ENCODE measurements at places on chromosomes 3 and 15.
A peak's percentile ranks its signal among the peaks of the same experiment; 100 is the strongest.

DNA sequence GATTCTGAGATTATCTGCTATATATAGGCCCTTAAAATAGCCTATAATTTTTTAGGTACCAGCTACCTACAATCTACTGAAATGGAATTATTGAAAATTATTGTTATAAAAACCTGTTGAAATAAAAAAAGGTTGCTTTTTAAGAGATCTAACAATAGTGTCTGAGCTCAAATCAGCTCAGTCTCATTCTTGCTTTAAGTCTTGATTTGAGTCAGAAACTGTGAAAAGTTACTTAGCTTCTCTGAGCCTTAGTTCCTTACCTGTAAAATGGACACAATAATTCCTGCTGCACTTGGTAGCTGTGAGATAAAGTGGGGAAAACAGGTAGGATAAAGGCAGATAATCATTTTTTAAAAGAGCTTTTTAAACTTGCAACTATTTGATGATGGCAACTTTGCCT is 118.8 kb upstream of the UBE2E2 start:
- DNase-seq = no peak

GRCh38 chr3:36911990-36912804 is 32.7 kb downstream of the TRANK1 start:
- peak; percentile 63 for DNase-seq

- DNase-seq = no peak
Observed at GRCh38 chr3:73380735-73381532, 243.8 kb downstream of the PDZRN3 start.

DNA sequence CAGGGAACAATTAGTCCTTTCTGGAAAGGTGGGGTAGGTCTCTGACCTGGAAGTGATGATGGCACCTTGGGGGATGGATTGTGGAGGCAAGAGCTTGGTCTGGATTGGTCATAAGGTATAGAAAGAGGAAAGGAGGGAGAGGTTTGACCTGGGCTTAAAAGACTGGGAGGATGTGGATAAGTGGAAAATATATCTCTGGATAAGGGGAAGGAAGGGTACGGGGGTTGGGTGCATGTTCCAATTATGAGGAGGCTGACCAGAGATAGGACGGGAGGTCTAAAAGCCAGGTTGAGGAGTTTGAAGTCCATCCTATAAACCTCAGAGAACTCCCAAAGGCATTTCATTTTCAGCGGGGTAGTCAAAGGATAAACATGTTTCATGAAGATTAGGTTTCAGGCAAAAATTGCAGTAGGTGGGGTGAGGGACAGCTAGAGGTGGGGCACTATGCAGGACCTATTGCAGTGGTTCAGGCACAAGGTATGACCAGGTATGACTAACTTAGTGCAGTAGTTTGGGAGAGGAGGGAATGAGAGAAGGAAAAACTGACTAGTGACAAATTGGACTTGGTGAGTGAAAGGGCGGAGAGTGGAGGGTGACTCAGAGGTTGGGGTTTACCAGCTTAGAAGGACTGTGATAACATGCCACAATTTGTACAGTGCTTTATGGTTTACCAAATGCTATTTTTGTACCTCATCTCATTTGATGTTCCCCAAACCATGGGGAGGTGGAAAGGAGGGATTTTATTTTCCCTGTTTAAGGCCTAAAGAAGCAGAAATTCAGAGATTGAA is 10.7 kb downstream of the PDE8A start:
- no peak for DNase-seq

GRCh38 chr15:61157933-61158332 is 71.2 kb downstream of the RORA start:
- DNase-seq = no peak

GRCh38 chr3:109081746-109082510 is 36.0 kb downstream of the MORC1 start:
- peak; percentile 44 for DNase-seq
